ENCODE measurements at places on chromosomes 16 and 17. TPM values are rescaled to one million over a fixed set of nuclear protein-coding genes. Genes with fewer than 3 reads are reported as not detected.

The KDM6B gene
- polyA plus RNA-seq = 15.4 TPM

The NEUROD2 gene
- 0.05 TPM for polyA plus RNA-seq

The C17orf107 gene
- polyA plus RNA-seq = 1.3 TPM

The SLC22A31 gene
- 3.9 TPM for polyA plus RNA-seq

The YBX2 gene
- polyA plus RNA-seq = 2.4 TPM

The GP1BA gene
- 0.92 TPM for polyA plus RNA-seq

The SLC12A3 gene
- 0.11 TPM for polyA plus RNA-seq

The SHBG gene
- polyA plus RNA-seq = 0.51 TPM

DNA sequence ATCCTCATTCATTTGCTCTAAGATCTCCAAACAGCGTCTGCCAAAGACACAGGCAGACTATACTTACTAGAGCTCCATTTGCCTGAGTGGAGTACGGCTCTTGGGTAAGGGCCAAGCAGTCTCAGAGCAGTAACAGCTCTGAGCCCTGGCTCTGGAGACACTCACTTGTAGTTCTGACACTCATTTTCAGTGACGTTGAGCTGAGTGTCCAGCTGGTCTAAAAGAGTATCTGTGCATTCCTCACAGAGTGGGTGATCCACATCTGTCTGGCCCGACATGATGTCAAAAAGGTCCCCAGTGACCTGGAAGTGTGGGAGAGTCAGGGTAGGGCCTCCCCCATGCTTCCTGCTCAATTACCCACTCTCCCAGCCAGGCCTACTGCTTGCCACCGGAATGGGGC lies 5.7 kb downstream of the BECN1 start:
- no peak for DNase-seq

DNA sequence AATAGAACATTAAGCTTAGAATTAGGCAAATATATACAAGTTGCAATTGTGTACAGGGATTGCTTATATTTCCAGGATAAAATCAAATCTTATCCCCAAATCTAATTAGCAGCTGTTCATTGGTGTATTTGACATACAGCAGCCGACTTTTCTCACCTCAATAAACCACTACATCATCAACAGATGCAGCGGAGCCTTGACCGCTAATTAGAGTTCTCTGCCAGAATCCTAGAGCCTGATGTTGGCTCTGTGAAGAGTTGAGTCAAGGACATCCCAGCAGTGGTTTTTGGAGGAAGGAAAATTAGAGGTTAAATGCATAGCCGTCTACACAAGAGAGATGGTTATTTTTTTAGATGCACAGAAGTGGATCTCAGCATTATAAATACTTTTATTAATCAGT lies 221.9 kb upstream of the CACNG5 start:
- no peak for DNase-seq

DNA sequence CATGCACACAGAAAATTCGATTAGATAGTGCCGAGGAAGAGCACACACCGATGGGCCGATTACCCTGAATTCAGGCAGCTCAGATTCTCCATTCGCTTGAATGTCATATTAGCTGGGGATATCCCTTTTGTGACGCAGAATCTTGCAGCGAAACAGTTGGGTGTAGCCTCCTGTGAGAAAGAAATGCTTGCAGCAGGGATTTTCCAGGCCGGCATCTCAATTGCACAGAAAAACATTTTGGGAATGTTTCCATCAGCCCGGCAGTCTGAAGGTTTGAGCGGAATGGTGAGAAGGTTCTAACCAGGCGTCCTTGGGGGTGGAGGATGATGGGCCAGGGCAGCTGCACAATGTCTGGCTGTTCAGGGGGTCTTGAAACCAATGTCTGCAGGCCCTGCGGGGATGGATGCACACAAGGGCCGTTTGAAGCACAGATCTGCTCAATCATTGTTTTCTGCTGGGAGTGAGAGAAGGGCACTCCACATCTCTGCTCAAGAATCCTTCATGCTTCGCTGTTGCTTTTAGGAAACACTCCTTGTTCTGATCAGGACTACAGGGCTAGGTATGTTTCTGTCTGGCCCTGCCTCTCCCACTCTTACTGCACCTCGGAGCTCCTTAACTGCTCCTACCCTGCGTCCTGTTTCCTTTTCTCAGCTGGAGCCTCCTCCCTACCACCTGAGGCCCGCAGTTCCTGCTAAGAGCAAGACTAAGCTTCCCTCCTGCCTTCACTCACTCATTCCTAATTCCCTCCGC lies 94.6 kb downstream of the CMIP start:
- DNase-seq = no peak

DNA sequence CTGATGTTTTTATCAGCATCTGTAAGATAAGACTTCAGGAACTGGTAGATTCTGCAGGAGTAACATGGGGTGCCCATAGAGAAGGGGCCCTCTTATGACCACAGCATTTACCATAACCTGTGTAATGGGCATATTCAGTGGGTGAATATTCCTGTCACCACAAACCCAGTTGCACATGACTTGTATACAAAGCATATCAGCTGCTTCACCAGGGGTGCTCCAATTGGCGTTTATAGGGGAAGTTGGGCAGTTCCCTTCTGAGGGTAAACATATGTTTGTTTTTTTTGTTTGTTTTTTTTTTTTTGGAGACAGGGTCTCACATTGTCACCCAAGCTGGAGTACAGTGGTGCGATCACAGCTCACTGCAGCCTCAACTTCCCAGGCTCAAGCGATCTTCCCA lies 11.5 kb upstream of the ZG16 start:
- no peak for DNase-seq

DNA sequence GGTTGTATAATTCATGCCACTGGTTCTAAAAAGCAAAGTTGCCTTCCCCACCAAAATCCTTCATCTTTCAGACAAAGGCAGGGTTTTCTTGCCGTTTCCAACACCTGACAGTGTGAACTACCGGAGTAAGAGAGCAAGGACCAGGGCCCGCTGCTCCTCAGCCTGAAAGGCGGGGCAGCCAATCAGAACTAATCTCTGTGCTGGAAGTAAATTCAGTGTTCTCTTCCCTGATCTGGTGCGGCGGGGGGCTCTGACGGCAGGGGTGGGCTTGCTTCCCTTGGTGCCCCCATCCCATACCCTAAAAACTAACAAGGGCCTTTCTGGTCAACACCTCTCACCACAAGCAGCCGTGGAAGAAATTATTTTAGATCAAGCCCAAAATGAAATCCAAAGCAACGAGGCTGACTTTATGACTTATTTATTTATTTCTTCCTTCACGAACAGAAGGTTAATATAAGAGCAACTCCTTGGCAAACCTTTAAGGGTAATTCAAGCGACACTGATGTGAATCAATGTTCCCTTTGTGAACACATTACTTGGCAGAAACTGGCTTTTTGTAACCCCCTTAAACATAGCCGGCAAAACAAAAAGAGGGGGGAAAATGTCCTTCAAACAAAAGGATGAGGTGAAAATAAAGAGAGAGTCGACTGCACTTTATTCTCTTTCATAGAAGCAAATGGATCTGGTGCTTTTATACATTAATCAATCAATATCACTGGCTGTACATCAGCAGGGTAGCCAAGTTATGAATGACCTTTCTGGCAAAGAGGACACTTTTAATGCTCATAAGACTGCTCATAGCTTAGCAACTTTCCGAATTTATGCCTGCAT lies 189.9 kb downstream of the ZFHX3 start:
- DNase-seq = no peak

GRCh38 chr17:82351254-82351712 lies 7.8 kb upstream of the TEX19 start:
- DNase-seq = no peak

GRCh38 chr17:7959503-7960253 lies 27.7 kb downstream of the CNTROB start:
- DNase-seq = no peak

DNA sequence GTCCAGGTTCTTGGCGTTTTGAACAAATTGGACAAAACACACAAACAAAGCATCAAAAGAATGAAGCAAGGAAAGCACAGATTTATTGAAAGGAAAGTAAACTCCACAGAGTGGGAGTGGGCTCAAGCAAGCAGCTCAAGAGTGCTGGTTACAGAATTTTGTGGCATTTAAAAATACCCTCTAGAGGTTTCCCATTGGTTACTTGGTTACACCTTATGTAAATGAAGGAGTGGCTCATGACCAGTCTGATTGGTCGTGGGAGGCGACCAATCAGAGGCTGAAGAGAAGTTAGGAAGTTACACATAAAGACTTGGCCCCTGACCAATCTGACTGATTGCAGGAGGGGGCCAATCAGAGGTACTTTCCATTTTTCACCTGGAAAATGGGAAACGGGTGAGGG lies 1373.8 kb upstream of the GOT2 start:
- DNase-seq = no peak

DNA sequence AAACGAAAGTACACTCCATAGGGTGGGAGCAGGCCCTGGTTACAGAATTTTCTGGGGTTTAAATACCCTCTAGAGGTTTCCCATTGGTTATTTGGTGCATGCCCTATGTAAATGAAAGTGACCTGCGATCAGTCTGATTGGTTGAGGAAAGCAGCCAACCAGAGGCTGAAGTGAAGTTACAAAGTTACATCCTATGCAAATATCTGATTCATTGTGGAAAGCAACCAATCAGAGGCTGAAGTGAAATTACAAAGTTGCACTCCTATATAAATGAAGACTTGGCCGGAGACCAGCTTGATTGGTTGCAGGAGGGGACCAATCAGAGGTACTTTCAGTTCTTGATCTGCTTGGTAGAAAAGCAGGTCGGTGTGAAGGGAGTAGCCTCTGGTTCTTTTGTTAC lies 24.4 kb downstream of the NAA60 start:
- DNase-seq = no peak

DNA sequence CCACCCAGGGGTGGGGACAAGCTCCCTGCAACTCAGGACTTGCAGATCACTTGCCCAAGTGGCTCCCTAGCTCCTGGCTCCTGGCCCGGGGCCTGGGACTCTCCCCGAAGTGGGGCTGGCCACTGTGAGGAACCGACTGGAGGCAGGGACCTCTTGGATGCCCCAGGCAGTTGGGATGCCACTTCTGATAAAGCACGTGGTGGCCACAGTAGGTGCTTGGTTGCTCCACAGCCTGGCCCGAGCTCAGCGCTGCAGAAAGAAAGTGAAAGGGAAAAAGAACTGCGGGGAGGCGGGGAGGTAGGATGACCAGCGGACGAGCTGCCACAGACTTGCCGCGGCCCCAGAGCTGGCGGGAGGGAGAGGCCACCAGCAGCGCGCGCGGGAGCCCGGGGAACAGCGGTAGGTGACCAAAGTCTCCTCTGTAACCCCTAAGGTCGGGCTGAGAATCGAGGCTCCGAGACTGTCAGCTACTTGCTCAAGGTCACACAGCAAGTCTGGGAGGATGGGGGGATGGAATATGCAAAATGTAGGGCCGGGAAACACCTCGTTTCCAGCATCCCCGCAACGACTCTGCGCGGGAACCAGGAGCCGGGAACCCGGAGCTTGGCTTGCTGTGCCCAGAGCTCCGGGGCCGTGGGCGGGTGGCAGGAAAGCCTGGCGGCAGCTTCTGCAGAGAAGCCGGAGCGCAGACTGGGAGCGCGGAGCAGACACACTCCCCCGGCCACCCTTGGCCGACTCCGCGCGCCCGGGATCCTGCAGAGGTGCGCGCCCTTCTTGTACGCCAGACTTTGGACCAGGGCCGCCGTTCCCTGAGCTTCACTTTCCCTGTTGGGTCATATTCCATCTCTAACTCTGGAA lies 1.9 kb downstream of the CIITA start:
- no peak for DNase-seq

- DNase-seq = no peak
Measured at GRCh38 chr17:29546085-29546484, 20.8 kb downstream of the ABHD15 start.

DNA sequence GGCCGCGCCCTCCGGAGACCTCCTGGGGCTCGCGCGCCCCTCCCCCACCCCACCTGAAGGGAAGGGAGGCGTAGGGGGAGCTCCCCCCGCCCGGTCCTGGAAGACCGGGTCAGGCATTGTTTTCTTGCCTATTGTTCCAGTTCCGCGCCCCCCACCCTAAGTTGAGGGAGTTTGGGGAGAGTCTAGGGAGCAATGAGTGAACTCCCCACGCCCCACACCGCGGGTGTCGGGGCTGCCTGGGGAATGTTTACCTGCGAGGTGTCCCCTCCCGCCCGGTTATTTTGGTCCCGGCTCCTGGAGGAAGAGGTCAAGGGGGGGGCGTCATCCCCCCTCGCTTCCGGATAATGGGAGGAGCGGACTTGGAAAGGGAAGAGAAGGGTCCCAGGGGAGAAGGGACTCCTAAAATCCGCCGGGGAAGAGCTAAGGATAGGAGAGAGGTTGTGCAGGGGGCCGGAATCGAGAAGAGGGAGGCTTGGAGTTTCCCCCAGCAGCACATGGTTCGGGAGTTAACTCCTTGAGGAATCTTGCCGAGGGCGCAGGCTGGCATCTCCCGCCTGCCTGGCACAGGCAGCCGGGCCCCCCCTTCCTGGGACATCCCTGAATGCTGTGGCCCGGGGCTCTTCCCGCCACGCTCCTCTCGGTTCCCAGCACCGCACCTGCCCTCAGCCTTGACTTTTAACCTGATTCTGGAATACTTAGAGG lies 881 bp downstream of the MLLT6 start:
- no peak for DNase-seq

DNA sequence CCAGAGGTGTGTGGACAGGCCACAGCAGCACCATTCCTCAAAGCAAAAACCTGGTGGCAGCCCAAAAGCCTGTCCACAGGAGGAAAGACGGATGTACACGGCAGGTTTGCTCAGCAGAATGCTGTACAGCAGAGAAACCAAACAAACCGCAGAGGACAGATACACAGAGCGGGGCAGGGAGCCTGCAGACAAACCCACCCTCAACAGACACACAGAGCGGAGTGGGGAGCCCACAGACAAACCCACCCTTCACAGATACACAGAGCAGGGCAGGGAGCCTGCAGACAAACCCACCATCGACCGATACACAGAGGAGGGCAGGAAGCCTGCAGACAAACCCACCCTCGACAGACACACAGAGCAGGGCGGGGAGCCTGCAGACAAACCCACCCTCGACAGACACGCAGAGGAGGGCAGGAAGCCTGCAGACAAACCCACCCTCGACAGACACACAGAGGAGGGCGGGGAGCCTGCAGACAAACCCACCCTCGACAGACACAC lies 53.0 kb upstream of the METRNL start:
- DNase-seq = no peak

GRCh38 chr16:57284209-57284951 lies at the start of gene PLLP:
Gene PLLP (minus strand): TSS chr16:57284672. CDS start chr16:57284540, 132 bp downstream.
- DNase-seq = no peak

DNA sequence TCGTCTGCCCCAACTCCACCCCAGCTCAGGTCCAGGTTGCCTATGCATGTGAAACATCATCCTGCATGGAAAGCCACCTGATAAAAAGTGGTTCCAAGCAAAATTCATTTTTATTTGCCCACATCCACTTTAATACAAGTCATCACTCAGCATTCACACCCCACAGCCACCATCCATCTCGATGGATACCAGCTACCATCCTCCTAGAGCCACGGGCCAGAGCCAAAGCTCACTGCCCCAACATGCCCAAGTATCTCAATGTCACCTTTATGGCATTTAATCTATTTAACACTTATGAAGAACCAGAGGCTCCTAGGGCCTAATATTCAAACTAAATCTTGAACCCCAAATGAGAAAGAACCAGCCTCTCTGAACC lies 70.5 kb downstream of the COPRS start:
- DNase-seq = no peak

- DNase-seq = no peak
Measured at GRCh38 chr17:41987642-41988041, 21.0 kb downstream of the CNP start.
